ENCODE measurements at places on chromosomes 11 and 22.

DNA sequence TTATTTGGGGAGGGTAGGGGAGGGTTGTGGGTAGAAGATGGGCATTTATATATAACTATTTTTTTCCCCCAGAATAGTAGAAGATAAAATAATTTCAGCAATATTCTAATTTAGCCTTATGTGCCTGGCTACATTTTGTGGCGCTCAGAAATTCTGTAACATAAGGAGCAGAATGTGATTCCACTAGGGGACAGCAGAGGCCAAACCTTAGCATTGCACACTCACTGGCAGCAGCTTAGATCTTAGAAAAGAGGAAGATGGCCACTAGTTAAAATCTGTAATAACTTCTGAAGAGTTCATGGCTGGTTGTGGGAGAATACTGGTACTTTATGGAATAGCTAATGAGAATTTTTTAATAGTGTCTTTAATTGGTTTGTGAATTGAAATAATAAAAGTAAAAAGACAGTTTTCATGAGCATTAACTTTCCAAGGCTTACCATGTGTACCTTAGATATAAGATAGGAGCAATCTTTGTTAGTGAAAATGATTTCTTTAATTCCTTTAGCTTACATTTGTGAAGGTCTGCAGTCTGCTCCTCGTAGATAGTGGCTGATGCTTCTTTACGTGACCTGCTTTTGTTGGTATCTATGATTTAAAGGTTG is 33.1 kb downstream of the DDX10 start:
- peak; percentile 72 for DNase-seq

DNA sequence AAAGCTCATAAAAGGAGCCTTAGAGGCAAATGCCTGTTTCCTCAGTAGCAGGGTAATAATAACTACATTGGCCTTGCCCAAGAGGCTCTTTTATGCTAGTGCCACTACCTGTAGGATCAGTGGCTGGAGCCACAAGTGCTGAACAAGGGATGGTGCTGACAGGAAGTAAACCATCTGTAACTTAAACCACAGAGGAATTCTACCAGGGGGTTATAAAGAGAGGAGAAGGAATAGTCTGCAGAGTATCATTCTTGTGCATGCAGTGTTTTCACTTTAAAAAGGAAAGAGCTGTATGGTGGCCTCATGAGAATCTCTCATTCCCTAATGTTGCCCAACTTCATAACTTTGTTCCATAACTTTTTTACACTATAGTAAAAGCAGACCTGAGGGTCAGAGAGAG is 168.1 kb downstream of the DBX1 start:
- DNase-seq, result no peak

DNA sequence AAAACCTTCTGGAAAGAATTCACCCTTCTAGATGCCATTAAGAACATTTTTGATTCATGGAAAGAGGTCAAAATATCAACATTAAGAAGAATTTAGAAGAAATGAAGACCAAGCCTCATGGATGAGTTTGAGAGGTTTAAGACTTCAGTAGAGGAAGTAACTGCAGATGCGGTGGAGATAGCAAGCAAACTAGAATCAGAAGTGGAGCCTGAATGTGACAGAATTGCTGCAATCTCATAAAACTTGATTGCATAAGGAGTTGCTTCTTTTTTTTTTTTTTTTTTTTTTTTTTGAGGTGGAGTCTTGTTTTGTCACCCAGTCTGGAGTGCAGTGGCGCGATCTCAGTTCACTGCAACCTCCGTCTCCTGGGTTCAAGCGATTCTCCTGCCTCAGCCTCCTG is 51.6 kb downstream of the MS4A13 start:
- no peak for DNase-seq

DNA sequence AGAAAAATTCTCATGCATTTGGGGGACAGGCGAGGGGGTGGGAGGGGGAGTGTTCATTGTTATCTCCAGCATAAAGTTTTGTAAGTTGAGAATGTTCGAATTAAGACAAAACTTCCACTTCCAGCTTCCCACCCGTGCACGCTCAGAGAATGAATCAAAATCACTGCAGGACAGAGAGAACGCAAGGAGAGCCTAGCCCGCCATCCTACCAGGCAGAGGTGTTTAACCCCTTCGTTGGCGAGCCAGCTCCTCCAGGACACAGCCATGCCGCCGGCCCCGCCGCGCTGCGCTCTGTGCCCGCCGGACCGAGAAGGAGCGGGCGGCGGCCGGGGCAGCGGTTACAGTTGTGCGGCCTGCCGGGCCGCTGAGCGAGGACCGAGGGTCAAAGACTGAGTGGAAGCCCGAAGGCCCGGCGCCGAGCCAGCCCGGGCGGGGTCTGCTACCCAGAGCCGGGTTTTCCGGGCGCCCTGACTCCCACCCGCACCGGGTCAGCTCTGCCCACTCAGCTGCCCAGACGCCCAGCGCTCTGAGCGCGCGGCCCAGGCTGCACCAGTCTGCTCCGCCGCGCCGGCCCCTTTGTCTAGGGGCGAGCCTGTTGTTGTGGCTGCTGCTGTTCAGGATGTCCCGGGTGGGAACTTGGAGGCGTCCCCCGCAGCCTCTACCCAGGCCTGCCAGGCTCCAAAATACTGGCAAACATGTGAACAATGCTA is at the start of gene NOX4:
Gene NOX4, minus strand, starts transcription at position 395 of the 710 bp plus-strand sequence. Its CDS starts 129 bp downstream, at position 266.
- DNase-seq, result no peak

DNA sequence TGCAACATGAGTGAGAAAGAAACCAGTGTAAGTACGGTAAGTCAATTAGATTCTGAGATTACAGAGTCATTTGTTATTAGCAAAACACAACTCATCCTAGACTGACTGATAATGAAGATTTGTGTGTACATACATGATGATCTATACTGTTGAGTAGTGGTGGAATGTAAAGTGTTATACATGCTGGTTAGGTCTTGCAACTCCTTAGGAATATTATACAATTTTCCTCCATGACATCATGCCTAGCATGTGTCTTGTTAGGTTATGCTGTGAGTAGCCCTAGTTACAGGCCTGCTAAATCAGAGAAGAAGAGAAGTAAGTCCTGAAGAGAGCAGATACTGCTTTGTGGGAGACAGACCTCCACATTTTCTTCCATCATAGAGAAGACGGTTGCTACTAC is 880.6 kb downstream of the LUZP2 start:
- DNase-seq, result no peak

DNA sequence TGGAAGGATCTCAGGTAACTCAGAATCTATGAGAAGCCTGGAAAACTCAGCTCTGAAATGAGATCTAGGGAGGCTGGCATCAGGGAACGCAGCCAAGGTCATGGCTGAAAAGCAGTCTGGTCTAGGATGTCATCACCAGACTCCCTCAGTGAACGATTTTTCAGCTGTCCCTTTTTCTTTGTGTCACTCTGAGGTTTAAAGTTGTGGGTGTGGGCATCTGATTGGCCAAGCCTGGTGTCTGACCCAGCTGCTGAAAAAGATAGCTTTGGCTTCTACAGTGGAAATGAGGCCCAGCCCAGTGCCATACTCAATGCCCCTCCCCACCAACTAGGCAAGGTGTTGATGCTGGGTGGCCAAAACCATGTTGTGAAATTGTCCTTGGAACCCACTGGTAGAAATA is 14.5 kb downstream of the RPS3 start:
- no peak for DNase-seq

DNA sequence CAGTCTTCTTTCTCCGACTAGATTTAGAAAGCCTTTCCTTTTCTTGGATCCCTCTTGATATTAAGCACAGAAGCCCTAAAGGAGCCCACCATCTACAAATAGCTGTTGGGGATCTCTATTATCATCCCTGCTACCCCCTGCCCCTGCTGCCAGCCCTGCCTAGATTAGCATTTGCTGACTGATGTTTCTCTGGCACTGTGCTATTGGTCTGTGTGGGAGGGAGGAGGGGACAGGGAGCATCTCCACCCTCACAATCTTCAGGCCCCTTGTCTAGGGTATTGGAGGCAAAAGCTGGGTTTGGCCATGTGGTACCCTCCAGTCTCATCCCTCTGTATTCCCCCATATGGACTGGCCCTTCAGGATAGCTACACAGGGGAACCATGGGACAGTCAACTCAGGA is 6.2 kb downstream of the USH1C start:
- no peak for DNase-seq

DNA sequence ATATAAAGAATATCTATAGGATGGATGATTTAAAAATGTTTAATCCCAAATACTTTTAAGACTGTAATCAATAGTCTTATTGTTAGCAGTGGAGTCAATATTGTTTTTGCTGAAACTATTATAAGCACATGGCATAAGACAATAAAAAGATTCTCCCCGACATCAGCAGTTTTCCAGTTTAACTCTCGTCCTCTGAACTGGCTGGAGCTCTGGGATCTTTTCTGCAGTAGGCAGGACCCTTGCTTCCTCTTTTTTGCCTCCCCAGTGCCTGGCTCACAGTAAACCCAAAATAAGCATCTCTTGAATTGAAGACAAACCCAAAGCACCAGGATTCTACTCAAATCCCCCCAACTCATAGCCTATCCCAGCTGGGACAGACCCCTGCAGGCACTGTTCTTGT is 32.9 kb downstream of the KCNJ1 start:
- DNase-seq, result no peak

GRCh38 chr11:10808235-10808552 is 532 bp downstream of the EIF4G2 start:
- no peak for DNase-seq

GRCh38 chr11:88402192-88402715 is 64.7 kb upstream of the CTSC start:
- no peak for DNase-seq

DNA sequence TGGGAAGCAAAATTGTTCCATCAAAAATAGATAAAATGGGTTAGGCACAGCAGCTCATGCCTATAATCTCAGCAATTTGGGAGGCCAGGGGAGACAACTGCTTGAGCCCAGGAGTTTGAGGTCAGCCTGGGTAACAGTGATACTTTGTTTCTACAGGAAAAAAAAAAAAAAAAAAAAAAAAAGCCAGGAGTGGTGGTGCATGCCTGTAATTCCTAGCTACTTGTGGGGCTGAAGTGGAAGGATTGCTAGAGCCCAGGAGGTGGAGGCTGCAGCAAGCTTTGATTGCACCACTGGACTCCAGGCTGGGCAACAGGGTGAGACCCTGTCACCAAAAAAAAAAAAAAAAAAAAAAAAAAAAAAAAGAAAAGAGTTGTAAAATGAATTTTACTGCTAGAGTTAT is 49.6 kb downstream of the KIF18A start:
- no peak for DNase-seq

- DNase-seq, result no peak
Observed at GRCh38 chr11:1461826-1462697, 24.5 kb downstream of the MOB2 start.

GRCh38 chr11:19160847-19161246 is 40.9 kb downstream of the CSRP3 start:
- no peak for DNase-seq

DNA sequence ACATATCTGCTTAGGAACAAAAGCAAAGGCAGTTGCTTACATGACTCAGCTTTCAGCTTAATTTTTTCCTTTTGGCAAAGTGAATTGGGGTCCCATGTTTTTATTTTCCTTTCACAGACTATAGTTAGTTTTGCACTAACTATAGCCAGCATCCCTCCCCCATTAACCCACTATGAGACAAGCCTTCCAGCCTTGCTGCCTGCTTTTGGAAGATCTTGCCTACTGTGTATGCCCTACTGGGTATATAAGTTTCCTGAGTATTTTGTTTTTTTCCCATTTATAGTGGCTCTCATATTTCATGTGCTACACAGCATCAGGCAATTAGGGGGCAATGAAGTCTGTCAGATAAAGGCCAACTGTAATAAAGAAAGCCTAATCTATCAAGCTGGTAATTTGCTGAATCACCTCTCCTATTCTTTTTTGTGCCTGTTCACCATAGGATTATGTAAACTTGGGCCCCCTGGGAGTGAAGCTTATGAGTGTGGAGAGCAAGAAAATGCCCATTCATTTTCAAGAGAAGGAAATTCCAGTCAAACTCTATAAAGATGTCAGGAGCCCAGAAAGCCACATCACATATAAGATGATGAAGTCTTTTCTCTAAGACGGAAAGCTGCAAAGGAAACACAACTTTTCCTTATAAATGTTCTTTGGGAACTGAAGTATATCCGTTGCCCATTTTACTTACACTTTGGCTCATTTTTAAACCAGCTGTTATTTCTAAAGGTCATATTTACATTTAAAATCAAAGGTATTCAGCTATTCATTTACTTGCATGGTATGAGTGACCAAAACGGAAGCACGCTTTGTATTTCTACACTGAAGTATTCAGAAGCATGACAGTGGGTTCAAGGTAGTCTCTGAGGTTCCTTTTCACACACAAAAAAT is 64.0 kb downstream of the CCDC83 start:
- no peak for DNase-seq

DNA sequence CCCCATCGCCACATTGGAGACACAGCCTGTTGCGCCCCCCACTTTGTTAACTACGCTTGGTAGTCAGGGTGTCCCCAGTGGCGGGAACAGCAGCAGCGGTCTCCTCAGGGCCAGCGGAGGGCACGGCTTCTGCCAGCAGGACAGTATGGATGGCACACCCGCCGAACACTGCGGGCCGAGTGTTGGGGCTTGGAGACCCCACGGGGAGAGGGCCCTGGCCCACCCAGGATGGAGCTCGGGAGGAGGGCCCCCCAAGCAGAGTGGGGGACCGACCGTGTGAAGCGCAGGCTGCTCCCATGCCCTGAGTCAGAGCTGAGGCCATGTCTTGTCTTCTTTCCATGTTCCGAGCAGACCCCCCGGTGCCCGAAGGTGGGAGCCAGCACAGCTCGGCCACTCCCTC is 17.8 kb downstream of the MRPL23 start:
- no peak for DNase-seq

GRCh38 chr11:93458286-93458685 is 84.9 kb downstream of the SMCO4 start:
- DNase-seq, result no peak

GRCh38 chr22:28019360-28019759 is 100.3 kb upstream of the PITPNB start:
- DNase-seq, result peak; percentile 51

- peak; percentile 4 for DNase-seq
Observed at GRCh38 chr11:7422544-7423331, 62.6 kb upstream of the OLFML1 start.

DNA sequence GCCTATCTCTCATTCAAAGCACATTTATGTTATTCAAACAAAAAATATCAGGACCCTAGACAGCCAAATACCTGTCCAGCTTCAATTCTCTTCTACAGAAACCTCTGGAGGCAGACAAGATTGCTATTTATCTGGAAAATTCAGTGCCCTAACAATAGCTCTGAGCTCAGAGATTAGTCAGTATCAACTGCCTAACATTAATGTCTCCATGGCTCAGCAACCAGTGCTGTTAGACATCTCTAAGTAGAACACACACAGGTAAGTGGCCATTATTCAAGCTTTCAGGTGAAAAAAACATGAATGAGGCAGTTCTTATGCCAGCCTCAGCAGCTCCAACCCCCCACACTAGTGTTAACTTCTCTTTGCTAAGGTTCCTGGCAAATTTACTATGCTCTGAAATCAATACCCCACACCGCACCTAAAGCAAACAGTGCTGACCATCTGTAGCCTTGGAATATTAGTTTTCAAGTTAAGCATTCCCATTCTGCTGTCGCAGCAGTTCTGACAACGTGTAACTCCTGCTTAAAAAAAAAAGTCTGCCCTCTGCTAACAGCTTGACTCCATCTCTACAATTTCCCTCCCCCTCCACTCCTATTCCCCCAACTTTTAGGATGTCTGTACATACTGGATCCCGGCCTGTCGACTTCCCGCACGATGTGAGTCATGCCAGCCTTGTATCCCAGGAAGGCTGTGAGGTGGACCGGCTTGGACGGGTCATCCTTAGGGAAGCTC is 1.5 kb downstream of the RPL3 start:
- no peak for DNase-seq

- DNase-seq, result no peak
Observed at GRCh38 chr11:955154-956063, 29.7 kb downstream of the AP2A2 start.

Measured in RPMI8226 (cell line).